ENCODE measurements at places on chromosomes 1 and 21.

DNA sequence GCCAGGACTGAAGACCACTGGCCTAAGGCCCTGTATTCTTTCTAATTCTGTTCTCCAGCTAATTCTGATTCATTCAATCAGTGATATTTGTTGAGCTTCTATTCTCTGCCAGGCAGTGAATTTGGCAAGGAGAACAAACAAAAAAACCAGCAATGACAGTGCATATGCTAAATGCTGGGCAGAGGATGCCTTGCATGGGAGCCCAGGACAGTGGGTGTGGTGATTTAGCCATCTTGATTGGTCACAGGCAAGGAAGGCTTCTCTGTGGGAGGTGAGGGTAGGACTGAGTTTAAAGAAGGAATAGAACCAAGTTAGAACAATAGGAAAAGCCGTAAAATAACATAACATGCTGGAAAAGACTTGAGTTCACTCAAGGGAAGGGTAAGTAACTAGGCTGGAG, 9.2 kb upstream of the CPT2 start:
- DNase-seq: no peak

DNA sequence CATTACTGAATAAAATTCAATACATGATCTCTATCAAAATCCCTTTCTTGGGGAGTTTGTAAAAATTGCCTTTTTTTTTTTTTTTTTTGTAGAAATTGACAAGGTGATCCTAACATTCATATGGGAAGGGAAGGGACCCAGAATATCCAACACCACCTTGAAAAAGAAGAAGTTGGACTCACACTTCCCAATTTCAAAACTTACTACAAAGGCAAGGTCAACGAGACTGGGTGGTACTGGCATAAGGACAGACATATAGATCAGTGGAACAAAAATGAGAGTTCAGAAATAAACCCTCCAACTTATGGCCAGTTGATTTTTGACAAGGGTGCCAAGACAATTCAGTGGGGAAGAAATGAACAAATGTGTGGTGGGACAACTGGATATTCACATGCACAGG, 31.4 kb upstream of the CLSTN1 start:
- no peak for DNase-seq

- DNase-seq: no peak
These were observed 69.0 kb downstream of the KCND3 start for GRCh38 chr1:111920221-111921024.

GRCh38 chr21:45259206-45259840, 28.4 kb downstream of the POFUT2 start:
- no peak for DNase-seq

DNA sequence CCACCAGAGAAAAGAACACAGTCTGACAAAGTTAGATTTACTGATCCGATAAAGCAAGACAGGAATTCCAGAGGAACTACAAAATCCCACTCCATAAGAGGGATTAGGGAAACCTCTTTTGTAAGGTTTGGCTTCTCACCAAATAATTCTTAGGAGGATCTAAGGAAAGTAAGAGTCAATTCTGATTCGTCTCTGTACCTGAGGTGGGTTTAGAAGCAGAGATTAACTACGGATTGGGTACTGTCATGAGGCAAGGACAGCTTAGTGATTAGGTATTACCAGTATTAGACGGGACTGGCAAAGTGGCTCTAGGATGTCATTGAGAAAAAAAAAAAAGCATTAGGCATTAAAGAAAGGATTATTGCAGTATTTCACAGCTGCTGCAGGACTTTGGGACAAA, 371.7 kb upstream of the BRINP3 start:
- no peak for DNase-seq
